ENCODE measurements at places on chromosomes 12 and 14.

- no peak for DNase-seq
These were observed 6.4 kb downstream of the DICER1 start for GRCh38 chr14:95150910-95151309.

DNA sequence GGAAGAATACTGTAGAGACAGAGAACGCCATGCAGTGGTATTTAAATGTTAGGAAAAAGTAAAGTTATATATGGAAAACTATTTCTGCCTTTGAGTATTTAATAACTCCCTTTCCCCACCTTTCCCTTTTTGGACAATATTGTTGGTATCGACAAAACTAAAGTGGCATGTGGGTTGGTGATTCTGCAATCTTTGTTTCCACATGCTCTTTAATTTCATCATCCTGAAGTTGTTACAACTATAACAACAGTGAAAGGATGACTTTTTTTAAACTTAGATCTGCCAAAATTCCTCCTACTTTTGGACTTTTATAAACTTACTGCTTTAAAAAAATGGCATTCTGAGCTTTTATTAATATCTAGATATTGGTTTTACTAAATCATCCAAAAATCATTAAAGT, 25.3 kb downstream of the TTC8 start:
- DNase-seq = no peak

- no peak for DNase-seq
These were observed 123.2 kb downstream of the PELI2 start for GRCh38 chr14:56241461-56241860.

DNA sequence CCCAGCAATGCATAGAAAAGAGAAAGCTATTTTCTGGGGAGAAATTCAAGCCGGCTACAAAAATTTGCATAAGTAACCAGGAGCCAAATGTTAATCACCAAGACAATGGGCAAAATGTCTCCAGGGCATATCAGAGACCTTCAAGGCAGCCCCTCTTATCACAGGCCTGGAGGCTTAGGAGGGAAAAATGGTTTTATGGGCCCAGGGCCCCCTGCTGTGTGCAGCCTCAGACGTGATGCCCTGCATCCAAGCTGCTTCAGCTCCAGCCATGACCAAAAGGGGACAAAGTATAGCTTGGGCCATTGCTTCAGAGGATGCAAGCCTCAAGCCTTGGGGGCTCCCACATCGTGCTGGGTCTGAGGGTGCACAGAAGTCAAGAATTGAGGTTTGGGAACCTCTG, 15.8 kb downstream of the TMEM233 start:
- DNase-seq = no peak

GRCh38 chr12:124556896-124557501, 10.4 kb downstream of the NCOR2 start:
- DNase-seq = no peak

GRCh38 chr12:106919910-106920544, 35.7 kb upstream of the TMEM263 start:
- DNase-seq = peak; percentile 55

DNA sequence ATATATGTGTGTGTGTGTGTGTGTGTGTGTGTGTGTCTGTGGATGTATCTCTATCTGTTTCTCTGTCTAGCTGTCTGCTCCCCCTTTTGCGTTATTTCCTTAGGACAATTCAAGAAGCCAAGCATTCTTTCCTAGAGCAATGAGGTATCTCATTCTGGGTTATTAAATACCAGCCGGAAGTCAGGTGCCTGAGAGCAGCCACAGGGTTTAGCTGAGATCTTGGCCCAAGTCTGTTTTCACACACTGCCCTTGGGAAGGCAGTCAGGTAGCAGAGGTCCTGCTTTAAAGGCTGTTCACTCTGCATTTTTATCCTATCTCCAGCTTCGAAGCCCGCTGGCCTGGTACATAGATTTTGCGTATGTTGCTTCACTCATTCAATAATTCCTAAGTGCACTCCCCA, 76.8 kb downstream of the TSPAN9 start:
- DNase-seq = no peak

DNA sequence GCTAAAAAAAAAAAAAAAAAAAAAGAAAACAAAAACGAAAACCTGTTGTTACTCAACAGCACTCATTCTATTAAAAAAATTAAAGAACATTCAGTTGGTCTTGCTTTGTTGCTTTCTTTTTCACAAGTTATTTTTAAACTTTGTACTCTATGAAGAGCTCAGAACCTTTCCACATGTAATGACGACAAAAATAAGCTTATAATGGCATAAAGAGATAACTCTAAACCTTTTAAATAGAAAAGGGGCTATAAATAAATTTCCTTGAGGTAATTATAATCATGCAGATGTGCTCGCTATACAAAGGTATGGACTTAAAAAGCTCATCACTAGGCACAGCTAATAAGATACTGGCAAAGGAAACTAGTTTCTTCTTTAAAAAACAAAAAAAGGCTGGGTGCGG, 13.4 kb downstream of the NR2C1 start:
- DNase-seq = no peak

DNA sequence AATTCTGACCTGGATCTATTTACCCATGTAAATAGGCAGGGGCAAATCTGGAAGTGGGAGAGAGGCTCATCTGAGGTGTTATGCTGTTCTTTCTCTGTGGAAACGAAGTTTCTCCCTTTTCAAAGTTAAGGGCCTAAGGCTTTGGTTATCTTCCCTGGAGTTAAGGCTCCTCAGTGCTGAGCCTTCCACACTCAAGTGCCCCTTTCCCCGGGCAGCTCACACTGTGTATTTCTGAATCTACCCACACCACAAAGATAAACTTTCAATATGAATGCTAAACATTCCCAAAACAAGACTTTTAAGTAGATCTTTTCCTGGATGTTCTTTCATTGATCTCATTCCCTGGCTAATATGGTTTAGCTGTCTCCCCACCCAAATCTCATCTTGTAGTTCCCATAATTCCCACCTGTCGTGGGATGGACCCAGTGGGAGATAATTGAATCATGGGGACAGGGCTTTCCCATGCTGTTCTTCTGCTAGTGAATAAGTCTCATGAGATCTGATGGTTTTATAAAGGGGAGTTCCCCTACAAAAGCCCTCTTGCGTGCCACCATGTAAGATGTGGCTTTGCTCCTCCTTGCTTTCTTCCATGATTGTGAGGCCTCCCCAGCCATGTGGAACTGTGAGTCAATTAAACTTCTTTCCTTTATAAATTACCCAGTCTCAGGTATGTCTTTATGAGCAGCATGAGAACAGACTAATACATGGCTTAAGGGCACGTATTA, 251.1 kb downstream of the NAV3 start:
- DNase-seq = no peak

DNA sequence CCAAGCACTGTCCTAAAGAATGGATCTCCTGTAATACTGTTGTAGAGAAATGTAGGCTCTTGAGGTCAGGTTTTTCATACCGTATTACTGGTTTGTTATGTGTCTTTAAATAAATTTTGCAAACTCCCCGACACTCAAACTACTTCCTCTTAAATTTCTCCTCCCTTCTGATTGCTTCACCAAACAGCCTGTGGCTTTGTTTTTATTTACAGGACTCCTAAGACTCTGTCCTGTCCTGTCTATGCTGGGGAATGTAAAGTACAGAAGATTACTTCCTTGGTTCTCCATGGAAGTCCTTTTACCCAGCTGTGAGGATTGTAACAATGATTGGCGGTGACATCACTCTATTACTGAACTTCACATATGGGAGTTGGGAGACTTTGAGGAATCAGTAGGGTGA, 873.5 kb downstream of the DIO2 start:
- no peak for DNase-seq

DNA sequence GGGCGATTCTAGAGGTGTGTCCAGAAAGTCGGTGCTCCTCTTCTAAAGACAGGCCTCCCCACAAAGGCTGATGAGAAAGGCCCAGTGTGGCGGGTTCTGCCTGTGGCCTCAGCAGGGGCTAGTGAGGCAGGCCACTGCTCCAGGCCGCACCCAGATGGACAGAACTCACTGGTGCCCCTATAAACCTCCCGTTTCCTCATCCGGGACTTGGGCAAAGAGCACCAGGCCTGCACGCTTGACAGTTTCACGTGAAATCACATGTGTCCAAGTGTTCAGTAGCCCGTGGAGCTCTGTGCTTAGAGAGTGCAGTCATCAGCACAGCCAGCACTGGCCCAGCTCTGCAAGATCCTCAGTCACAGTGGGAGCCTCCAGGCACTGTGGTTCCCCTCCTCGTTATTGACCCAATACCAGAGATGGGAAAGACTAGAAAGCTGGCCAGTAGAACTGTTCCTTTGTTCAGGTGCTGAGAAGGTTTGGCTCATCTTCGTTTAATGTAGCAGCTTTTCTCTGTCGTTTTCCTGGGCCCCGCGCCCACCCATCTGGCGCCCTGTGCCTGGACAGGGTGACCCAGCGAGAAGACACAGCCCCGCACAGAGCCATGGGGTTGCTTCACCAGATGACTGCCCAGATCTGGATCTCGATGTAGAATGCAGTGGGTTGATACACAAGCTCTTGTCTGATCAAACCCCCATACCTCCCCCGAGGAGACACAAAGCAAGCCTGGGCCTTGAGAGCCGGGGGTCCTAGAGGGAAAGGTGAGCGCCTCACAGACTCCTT, 26.3 kb downstream of the IL31 start:
- no peak for DNase-seq

DNA sequence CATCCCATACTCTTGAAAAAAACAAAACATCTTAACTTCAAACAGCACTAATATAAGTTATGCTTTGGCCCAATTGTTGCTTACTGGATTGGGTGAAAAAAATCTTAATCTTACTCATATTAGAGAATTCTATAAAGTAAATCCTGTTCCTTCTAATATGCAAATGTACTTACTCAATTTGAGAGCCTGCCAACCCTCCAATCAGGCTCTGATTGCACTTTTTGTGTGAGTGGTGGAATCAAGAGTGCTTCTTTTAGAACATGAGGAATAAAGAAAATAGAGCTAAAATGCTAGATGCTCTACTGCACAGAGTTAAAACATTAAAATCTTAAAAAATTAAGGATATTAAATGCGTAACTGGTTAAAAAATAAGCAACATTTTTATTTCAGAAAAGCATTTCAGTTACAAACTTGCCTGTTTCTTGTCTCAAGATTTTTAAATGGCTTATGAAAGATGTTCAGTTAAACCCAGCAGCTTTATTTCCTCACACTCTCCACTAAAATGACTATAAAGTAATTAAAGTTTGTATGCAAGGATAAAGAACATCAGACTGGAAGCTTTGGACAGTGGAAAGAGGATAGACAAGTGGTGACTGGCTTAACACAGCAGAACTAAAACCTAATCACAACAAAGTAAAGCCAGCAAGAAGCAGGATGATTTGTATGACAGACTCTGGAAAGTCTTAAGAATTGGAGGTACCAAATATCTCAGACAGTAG, 177.5 kb downstream of the SLC2A13 start:
- DNase-seq = no peak

GRCh38 chr12:71472441-71472911, 32.9 kb downstream of the LGR5 start:
- DNase-seq = no peak

GRCh38 chr14:28542040-28542439, 224.5 kb upstream of the FOXG1 start:
- no peak for DNase-seq

GRCh38 chr12:24780697-24781368, 168.1 kb downstream of the BCAT1 start:
- DNase-seq = no peak

GRCh38 chr14:53885136-53885640, 71.4 kb downstream of the BMP4 start:
- no peak for DNase-seq

DNA sequence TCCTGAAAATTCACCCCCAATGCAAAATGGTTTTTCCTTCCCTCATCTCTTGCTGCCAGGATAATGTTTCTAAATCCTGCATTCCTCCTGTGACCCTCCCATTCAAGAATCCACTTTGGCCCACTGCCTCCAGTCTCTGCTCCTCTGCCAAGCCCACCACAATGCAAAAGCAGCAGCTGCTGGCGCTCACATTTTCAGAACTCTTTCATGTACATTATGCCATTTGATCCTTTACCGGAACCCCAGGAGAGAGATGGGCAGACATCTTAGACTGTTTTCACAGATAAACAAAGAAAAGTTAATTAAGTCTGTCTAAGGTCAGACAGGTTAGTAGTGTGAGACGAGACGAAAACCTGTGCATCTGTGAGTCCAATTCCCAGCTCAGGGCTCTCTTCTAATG, 12.9 kb downstream of the LRIG3 start:
- DNase-seq = no peak

GRCh38 chr12:106084014-106084671, 54.6 kb downstream of the NUAK1 start:
- no peak for DNase-seq

DNA sequence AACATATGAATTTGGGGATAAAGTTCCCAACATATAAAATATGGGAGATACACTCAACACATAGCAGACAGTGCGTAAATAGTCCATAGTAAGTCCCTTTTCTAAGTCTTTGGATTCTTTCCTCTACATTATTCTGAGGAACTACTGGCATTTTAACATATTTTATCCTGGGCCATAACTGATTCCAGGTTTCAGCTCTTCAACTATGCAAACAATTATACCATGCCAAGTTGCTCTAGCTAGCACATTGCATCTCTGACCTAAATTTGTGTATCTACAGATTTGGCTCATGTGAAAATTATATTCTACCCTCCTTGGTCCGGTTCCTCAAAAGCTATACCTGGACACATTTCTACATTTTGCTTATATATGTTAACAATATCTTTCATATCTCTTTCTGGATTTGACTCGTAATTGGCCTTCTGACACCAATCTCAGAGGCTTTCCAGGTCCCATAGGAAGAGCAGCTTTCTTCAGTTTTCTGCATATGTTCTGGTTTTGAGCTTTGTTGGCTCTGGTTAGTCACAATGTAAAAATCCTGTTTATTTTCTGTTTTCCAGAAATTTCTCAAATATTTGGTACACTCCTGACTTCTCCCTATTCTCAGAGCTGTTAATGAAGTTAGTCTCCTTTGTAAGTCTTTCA, 305.4 kb downstream of the BMP4 start:
- no peak for DNase-seq

- DNase-seq = no peak
These were observed 461.5 kb downstream of the RMST start for GRCh38 chr12:97924122-97924521.

DNA sequence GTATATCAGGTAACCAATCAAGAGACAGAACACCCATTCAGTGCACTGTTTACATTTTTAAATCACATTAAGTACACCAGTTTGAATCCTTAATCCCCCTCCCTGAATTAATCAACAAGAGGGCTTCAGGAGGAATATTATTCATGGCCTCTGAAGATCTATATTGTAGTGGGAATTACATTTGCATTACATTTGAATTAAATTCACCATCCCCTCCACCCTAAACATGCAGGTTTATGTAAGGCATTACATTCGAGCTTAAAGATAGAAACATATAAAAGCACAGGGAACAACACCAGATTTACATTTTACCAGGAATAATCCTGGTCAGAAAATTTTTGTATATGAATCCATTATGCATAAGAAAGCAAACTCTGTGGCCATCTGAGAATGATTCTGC, 197.8 kb upstream of the KITLG start:
- DNase-seq = no peak

- no peak for DNase-seq
These were observed 1.3 kb upstream of the DYRK2 start for GRCh38 chr12:67647181-67647798.

DNA sequence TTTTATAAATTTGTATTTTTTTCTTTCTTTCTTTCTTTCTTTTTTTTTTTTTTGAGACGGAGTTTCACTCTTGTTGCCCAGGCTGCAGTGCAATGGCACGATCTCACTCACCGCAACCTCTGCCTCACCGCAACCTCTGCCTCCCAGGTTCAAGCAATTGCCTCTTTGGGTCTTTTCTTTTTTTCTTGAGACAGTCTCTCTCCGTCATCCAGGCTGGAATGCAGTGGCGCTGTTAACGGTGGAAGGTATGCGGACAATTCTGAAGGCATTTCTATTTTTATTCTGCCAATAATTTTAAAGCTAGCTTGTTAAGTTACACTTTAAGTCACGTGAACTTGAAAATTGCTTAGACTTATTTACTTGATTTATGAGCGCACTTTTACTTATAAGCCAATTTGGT, 8.8 kb upstream of the PHC1 start:
- no peak for DNase-seq

All from CD4-positive, alpha-beta T cell treated with Interleukin-12 subunit alpha and Interleukin-12 subunit beta, for 1 hour (primary cell).